ENCODE measurements at places on chromosomes 3 and 15.
A peak's percentile ranks its signal among the peaks of the same experiment; 100 is the strongest.

GRCh38 chr3:49641921-49642707, 32.0 kb upstream of the APEH start:
- no peak for DNase-seq

- DNase-seq = no peak
Observed at GRCh38 chr3:25257026-25257425, 171.0 kb upstream of the RARB start.

- DNase-seq = no peak
Observed at GRCh38 chr3:69567023-69567709, 172.1 kb upstream of the MITF start.

DNA sequence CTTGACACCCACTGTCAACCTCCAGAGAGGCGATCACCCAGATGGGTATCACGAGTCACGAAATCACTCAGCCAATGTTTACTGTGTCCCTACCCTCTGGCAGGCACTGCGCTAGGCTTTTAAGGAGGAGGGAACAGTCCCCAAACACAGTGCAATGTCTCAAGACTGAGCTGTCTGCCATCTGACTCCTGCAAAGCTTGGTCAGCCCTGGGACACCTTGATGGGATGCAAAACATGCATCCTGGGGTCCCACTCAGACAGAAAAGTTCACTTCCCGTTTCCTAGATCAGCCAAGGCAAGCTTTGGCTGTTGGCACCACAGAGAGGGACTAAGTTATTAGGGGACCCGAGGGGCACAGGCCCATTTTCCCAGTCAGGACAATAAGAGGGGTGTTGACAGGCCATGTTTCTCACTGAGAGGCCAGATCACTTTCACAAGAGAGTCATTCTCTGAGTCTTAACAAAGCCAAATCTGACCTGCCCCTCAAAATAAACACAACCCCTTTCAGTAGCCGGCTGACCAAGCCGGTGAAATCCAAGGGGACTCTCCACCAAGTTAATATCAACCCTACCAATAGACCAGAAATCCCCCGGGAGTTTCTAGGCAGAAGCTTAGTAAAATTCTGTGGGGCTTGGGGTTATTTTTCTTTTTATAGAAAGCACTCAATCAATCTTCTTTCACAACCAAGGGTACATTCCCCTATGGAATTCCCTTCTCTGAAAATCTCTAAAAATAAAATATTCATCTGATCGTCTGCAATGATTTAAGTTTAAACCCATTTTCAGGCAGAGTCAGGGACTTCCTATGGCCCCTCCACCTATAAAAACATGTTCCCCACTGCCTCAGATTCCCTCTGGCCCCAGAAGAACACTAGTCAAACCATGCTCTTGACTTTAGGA, 3.5 kb downstream of the RFTN1 start:
- DNase-seq = no peak

GRCh38 chr3:76976996-76977395, 62.9 kb upstream of the ROBO2 start:
- DNase-seq = no peak

DNA sequence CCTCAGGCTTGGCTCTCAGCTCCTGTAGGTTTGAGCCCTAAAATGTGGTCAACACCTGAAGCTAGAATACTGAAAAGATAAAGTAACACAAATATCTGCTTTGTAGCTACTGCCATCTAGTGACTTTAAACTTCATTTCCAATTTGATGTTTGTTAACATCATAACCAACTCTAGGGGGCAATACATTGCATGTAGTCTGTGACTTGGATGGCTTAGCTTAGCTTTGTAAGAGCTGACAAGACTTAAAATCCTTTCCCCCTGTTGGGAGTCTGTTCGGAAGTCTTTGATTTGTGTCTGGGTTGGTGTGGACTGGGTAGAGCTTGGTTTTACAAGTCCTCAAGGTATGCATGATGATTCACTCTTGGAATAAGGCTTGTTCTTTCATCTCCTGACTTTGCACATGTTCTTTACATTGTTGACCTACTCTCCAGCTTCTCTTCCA, 51.7 kb downstream of the SCN11A start:
- peak; percentile 60 for DNase-seq

DNA sequence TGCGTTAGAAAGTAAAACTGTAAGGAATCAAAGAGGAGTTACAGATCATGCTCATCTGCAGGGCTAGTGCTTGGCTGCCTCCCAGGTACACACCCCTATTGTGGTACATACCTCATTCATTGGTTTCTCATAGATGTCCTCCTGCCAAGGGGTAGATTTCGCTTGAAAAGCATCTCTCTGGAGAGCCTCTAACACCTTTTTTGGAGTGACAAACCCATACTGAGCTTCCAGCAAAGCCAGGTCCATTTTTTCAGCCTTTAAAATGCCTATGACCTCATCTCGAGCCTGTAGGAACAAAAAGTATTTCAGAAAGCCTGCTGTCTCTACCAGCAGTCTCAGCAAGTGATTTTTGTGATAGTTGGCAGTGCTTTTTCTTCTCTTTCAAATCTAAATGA, 112.1 kb downstream of the CMSS1 start:
- DNase-seq = no peak

GRCh38 chr15:67156426-67156825, 91.0 kb downstream of the SMAD3 start:
- DNase-seq = no peak

DNA sequence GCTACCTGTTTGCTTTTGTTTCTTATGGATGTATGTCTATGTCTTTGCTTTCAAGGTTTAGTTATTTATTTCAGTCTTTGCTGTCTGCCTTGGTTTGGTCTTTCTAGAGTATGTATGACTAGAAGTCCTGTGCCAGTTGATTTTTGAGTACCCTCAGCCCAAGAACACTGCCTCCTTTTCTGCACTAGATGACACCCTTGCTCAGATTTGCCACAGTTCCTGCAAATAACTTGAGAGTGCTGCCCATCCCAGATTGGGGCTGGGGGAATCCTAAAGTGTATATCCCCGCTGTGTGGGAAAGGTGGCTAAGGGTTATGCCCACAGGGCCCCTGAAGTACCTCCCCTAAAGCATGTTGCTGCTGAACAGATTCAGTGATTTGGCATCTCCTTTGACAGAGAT, 32.0 kb downstream of the NLGN1 start:
- DNase-seq = no peak

DNA sequence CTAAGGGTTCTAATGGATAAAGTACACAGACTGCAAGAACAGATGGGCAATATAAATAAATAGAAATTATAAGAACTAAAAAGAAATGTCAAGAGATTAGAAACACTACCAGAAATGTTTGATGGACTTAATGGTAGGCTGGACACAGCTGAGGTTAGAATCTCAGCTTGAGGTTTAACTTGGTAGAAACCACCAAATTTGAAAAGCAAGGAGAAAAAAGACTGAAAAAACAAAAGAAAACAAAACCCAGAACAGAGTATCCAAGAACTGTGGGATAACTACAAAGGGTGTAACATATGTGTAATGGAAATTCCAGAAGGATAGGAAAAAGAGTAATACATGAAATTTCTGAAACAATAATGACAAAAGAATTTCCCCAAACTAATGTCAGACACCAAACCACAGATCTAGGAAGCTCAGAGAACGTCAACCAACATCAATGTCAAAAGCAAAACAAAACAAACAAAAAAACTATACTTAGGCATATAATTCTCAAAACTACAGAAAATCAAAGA, 35.0 kb downstream of the RFX7 start:
- DNase-seq = no peak

DNA sequence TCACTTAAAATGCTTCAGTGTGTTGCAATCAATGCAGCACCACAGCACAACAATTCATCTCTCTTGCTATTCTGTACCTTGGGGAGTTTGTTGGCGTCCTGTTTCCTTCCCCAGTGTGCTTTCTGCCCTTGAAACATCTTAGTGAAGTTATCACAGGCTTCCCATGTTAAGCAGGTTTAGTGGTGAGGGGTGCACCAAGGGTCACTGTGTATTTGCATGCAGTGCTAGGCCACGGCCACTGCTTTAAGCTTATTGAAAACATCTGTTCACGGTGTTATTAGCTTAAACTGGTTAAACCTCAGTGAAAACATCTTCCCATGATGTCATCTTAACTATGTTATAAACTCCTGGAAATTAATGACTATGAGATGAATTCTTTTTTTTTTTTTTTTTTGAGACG, 217.3 kb upstream of the GOLIM4 start:
- DNase-seq = no peak

GRCh38 chr3:106241593-106241992, 372.8 kb upstream of the CBLB start:
- DNase-seq = peak; percentile 21

GRCh38 chr15:100043068-100043641, 298.6 kb downstream of the ADAMTS17 start:
- no peak for DNase-seq

DNA sequence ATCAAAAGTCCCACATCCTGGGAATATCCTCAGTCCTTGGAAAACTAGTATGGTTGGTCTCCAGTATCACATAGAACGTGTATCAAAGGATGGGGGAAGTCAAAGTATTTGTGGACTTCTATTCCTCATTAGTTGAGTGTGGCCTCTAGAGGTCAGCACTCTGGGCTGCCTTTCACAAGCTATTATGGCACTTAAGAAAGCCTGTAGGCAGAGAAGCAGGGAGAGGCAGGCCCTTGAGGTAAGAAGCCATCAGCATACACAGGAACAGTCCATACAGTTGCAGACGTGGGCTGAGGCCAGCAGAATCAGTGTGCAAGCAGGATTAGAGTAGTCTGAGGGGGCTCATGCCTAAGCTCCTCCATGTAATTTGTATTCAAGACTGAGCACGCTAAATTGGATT, 341.7 kb downstream of the CLSTN2 start:
- peak; percentile 23 for DNase-seq

DNA sequence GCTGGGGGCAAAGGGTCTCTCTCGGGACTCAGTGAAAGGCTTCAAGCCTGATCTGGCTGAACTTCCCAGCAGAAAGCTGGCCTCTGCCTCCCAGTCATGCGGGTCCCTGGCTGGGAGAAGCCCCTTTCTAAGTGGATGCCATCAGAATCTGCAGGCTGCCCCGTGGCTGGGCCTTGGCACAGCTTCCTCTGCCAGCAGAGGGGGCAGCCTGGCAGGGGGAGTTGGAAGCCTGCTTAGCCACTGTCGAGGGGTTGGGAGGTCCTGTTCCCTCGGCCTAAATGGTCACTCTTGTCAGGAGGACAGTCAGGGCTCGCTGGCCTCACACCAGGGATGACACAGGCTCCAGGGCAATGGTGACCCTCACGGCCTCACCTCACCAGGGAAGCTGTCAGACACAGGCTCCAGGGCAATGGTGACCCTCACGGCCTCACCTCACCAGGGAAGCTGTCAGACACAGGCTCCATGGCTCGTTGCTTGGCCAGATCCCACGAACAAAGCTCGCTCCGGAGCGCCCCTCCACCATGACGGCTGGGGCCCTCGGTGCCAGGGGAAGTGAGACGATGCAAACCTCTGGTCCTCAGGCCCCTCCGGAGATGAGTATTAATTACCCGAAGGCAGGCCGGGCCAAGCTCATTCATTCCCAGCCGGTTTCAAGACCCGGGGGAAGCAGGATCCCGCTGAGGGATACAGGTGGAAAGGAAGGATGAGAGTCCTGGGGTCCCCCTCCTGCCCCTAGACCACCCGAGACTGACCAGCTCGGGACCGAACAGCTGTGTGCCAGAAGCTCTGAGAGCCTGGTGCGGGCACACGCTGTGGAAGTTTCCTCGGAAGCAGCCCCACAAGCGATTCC, 151.0 kb downstream of the CHSY1 start:
- DNase-seq = no peak

DNA sequence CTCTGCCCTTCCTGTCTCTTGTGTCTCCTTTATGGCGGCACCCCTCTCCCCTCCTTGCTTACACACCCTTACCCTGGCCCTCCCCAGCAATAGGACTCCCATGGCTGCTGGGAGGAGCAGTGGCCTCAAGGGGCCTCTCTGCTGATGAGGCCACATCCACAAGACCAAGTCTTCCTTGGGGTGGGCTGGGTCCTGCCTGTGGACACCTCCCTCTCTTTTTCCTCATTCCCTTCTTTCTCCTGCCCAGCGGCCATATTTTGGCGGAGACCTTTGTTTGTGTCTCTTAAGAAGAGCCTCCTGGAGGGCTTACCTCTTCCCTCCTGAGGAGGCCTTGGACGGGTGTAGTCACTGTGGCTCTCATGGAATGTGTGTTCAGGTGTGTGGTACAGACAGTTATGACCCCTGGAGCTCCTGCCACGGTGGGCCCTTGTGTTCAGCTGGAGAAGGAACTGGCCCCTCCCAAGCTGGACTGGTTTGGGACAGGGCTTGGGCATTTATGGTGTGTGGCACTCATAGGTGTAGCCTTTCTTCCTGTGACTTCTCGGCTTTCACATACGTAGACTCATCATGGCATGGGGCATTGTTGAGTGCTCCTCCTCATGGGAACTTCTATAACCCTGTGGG, 56.6 kb upstream of the APEH start:
- DNase-seq = no peak

DNA sequence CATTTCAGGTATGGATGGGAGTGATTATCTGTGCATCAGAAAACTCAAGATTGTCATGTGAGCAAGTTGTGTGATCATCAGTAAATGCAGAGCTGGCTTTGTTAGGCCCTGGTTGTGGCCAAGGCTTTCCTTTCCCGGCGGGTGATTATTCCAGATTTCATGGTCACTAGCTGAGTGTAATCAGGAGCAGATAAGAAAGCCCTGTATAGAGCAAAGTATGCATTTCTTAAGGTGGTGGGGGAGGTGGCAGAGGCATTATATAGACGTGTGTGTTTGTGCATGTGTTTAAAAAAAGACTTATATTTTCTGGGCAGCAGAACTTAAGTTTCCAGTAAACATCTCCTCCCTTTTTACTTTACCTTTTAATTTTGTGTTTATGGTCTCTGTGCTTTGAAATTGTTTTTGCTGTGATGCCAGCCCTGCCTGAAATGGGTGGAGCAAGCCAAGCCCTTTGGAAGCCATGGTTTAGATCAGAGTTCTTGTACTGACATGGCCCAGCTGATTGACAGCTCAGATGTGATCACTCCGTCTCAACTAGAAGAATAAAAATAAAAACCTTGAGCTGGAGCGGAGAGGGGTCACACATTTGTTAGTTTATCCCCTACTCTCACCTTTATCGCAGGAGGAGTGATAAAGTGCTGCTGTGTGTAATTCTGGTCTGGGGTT, 22.2 kb downstream of the SMAD3 start:
- no peak for DNase-seq

- no peak for DNase-seq
Observed at GRCh38 chr3:168707900-168708299, 612.2 kb upstream of the GOLIM4 start.

DNA sequence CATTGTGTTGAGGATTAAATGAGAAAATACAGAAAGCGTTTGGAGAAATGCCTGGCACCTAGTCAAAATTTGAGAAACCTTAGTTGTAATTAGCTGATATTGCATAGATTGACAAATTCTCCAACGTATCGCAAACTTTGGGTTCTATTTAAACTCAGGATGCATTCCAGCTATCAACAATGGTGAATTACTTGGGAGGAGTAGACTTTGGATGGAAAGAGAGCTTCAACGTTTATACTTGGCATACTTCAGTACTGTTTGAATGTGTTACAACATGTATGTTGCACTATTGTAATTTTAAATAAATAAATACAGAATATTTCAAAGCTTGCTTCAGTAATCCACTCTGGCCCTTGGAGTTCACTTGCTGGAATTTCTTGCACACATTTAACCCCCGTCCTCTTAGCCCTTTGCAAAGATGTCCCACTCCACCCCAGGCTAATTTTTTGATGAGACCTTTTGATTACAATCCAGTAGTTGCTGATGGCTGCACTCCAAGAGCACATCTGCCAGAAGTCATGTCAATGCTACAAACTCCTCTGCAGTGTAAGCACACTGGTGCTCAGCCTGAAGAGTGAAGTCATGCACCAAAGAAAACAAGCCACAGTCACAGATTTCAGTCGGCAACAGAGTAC, 4.7 kb upstream of the DIS3L start:
- no peak for DNase-seq
